ENCODE measurements at places on chromosomes 7 and 10.

DNA sequence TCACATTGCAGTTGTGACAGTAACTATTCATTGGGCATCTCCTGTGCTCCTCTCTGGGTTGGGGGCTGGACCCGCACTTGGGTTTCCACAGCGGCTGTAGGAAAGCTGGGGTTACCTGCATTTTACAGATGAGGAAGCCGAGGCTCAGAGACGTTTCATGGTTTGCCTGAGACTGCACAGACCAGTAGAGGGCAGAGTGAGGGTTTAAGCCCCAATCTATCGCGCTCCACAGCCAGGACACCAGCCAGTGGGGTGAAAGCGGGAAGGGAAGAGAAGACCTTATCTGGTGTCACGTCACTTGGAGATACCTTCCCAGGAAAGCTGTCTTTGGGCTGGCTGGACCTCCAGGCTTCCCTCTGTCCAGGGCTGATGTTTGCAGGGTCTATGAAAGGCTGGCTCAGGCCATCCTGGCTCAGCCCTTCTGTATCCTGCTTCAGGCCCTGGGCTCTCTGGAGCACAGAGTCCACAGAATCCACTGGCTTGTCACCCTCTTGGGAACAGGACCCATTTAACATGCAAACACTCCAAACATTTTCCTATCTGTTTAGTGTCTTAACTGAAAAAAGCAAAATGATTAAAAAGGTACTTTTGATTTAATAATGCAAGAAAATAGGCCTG, 167.7 kb downstream of the EMX2 start:
- DNase-seq = no peak

GRCh38 chr10:131433568-131433967, 122.0 kb upstream of the TCERG1L start:
- no peak for DNase-seq

DNA sequence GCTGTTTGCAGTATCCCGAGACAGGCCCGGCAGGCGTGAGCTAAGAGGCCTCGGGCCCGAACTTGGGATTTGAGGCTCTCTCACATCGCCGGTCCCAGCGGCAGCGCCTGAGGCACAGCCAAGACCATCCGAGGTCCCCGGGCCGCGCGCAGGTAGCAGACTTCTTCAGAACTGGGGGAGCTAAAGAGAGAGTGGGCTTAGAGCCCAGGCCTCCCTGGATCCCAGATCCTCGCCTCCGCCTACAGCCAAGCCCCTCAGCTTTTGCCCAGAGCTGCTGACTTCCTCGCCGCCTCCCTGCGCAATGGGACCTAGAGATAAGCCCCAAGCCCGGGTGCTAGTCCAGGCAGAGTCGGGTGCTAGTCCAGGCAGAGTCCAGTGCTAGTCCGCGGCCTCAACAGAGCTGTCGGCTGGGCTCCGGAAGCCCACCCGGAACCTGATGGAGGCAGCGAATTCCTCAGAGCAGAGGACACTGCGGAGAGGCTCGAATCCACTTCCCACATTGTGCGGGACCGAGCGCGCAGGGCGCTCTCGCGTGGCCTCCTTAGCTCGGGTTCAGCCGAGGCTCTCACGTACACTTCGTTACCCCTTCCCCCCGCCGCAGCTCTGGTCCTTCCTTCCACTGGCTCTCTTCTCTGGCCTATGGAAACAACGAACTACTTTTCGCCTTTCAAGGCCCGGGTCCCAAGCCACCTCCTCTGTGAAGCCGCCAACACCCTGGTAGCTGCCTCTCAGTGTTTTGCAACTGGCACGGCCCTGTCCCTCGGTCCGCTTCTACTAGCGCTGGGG, 5.8 kb downstream of the LBX1 start:
- no peak for DNase-seq

DNA sequence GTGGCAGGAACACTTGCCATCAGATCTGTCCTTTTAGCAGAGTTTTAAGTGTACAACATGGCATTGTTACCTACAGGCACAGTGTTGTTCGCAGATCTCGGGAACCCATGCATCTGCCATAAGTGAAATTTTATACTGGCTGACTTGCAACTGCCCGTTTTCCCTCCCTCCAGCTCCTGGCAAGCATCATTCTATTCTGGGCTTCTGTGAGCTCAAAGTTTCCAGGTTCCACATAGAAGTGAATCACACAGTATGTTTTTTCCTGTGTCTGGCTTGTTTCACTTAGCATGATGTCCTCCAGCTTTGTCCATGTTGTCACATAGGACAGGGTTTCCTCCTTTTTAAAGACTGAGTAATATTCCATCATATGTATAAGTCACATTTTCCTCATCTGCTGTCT, 56.6 kb downstream of the C10orf143 start:
- no peak for DNase-seq

- peak; percentile 68 for DNase-seq
Measured at GRCh38 chr10:47261121-47261520, 38.9 kb upstream of the GDF10 start.

- no peak for DNase-seq
Measured at GRCh38 chr7:93176992-93177580, 28.9 kb upstream of the SAMD9L start.

DNA sequence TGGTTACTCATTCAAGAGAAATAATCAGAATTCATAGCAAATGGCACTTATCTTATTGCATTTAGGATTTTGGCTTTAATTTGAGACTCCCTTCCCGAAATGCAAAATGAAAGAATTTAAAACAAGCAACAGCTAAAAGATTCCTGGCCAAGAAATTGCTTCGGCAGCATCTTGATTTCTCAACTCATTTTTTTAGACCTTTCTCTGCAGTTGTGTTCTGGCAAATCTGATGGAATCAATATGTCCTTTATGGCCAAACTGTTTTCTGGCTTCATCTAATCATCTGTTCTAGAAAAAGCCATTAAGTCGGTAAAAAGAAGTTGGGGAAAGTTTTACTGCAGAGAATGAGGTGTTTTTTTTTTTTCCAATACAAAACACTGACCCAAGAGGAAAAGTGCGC, 172.1 kb downstream of the SLC16A9 start:
- no peak for DNase-seq

DNA sequence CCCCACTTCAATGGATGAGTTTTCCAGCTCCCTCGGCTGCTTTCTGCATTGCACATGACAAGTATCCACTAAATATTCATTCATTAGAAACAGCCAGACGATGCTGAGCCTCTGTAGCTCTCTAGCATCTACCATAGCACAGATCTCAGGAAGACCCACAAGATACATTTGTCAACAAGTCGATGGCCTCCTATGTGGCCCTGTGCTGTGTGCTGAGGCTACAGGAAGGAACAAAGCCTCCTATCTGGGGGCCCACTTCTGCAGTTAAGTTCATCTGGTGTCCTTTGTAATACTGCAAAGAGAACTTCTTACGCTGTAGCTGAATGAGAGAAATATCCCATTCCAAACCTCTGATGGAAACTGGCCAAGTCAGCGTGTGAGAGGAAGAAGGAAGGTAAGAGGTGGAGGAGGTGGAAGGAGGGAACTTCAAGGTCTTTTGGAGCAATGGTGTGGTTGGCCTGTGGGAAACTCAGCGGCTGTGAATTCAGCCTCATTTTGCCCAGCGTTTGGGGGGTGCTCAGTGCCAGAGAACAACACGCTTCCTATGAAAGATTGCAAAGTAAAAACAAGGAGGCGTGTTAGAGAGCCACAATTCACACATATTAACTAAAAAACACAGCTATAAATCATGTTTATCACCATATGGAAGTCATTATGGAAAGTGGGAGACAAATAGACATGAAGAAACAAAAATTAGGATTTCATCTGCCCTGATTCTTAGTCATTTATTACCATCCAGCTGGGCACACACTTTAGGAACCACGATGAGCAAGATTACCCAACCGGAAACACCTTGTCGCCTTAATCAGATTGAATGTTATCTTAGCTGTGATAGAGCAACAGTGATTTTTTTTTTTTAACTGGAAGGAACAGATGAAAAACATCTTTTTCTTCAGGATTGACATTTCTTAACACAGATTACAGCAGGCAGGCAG, 62.2 kb upstream of the USP6NL start:
- no peak for DNase-seq

- DNase-seq = peak; percentile 32
Measured at GRCh38 chr10:132064082-132064755, 1.5 kb upstream of the JAKMIP3 start.

DNA sequence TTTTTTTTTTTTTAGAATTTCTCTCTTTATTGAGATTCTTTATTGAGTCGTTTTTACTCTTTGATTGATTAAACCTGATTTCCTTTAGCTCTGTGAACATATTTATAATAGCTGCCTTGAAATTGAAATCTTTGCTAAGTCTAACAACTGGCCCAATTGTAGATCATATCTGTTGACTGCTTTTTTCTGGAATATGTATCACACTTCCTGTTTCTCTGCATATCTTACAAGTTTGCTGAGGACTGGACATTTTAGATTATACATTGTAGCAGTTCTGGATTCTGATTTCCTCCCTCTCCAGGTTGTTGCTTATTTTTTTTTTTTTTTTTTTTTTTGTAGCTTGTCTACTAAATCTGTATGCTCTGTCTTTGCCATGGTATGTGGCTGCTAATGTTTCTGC, 56.3 kb downstream of the PRKAR2B start:
- no peak for DNase-seq

GRCh38 chr10:106761906-106762305, 402.6 kb downstream of the SORCS1 start:
- no peak for DNase-seq

- no peak for DNase-seq
Measured at GRCh38 chr7:88276605-88277153, 30.0 kb downstream of the STEAP4 start.

GRCh38 chr10:70617798-70618568, 15.4 kb upstream of the PRF1 start:
- no peak for DNase-seq

GRCh38 chr7:157875230-157876179, 538.7 kb downstream of the DNAJB6 start:
- peak; percentile 41 for DNase-seq

- DNase-seq = no peak
Measured at GRCh38 chr7:51124321-51124720, 192.3 kb downstream of the COBL start.

DNA sequence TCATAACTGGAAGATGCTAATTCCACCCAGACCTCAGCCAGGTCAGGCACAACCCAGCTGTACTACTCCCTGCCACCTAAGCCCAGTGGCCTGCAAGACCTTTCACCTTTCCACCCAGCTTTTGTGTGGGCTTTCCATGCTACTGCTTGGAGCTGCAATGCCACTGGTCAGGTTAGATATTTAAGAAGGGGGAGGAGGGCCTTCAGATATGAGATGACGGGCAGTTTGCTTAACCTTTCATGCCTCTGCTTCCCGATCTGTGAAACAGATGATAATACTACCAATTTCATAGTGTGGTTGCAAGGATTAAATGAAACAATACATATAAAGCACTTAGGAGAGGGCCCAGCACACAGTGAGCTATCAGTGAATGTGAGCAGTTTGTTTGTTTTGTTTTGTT, 20.9 kb downstream of the STOX1 start:
- DNase-seq = no peak

- no peak for DNase-seq
Measured at GRCh38 chr10:103852856-103853255, 2.5 kb downstream of the SH3PXD2A start.

DNA sequence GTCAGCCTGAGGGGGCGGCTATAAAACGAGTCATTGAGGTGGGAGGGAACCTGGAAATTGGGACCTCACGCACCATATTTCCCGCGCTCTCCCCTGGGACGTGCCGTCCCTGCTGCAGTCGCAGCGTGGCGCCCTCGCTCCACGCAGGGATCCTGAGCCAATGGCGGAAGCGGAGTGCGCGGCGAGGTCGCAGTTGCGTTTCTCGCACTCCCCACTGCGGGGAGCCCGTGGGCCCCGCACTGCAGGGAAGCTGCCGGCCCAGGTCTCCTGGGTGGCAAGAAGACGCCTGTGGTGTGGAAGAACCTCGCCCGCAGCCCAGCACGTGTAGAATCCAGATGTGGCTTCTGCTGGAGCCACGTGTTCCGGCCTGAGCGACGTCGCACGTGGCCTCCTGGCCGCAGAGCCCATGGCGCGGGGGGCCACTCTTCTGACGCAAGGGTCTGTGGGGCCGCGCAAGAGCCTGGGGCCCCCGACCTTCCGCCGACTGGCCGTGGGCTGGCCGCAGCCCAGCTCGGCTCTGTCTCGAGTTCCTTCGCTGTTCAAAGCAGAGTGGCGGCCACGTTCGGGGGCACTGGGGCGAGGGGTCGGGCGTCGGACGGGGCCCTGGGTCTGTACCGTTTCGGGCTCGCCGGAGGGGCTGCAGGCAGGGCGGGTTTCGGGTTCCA, 26.4 kb downstream of the HIF1AN start:
- DNase-seq = peak; percentile 81

All from CD8-positive, alpha-beta T cell (primary cell).